NCI-H1417 (cell line): ENCODE measurements at places on chromosomes 7 and 10.
A peak's percentile ranks its signal among the peaks of the same experiment; 100 is the strongest.

- no peak for DNase-seq
Observed at GRCh38 chr7:1679966-1680730, 10.1 kb downstream of the ELFN1 start.

DNA sequence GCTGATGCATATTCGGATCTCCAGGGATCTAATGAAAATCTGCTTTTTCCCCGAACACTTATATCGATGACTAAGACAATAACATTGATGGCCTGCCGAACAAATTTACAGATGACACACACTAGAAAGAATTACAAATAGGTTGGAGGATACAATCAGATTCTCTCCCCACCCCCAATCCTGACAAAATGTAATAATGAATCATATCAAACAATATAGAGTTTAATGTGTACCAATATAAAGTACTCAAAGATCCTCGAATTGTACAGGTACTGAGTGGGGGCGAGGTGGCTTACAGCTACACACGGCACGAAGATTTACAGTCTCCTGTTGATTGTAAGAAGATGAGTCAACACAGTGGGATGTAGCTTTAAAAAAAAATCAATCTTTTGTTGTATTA, 182.7 kb upstream of the MKLN1 start:
- no peak for DNase-seq

DNA sequence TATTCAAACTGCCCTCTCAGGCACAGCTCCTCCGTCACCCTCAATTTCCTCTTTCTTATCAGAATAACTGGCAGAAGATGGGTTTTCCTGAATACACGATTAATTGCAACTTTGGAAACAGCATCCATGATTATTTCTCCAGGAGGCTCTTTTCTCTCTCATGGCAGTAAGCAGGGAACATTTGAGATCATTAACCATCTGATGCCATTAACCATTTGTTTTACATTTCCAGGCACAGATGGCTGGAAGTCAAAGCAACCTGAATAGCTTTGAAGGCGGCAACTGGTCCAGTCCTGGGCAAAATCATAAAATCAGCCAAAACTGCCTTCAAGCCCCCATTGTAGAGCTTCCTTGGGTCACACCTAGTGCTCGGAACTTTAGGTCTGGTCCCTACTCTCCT, 289.5 kb upstream of the AOAH start:
- DNase-seq: no peak

DNA sequence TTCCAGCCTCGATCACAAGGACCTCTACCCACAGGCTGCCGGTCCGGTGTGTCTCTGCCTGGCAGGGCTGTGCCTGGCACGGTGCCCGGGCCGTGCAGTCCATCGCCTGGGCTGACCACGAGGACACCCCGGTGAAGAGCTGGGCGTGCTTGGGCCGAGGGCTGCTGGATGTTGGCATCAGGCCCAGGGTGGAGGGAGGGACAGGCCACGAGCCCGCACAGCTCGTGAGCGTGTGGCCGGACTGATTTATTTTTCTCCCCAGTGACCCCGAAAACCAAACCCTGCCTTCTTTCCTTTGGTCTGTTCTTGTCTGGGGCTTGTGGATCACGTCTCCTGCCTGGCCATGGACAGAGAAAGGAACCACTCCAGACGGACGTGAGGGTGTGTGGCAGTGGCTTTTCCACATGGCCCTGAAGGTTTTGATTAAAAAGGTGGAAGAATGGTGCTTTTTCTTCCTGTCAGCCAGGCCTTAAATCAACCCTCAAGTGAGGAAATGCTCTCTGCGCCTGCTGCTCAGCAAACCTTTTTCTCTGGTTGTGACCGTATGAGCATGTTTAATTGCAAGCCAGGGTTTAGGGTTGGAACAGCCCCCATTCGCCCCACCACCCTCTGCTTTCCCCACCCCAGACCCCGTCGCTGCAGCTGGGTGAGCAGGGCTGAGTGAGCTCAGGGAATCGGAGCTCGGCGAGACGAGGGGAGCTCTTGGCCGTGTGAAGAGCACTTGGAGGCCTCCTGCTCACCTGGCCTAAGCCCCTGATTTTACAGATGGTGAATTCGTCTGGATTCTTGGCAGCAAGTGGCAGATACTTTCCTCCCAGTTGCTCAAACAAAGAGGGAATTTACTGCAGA, 130.1 kb downstream of the RGS10 start:
- DNase-seq: peak; percentile 33

GRCh38 chr7:27693794-27694193, 31.1 kb upstream of the HIBADH start:
- DNase-seq: no peak

DNA sequence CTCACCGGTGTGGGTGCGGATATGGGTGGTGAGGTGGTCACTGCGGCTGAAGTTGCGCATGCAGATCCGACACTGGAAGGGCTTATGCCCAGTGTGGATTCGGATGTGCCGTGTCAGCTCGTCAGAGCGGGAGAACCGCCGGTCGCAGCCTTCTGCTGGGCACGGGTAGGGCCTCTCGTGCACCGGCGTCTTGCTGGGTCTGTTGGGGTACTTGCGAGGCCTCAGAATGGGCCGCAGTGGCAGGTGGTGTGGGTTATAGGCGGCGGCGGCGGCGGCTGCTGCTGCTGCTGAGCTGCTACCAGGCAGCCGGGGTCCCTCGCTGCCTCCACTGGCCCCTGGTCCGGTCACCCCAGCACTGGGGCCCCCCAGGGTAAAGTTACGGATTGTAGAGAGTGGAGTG, 2.7 kb downstream of the EGR2 start:
- DNase-seq: no peak

- DNase-seq: no peak
Observed at GRCh38 chr7:157065046-157065445, 54.6 kb upstream of the MNX1 start.

DNA sequence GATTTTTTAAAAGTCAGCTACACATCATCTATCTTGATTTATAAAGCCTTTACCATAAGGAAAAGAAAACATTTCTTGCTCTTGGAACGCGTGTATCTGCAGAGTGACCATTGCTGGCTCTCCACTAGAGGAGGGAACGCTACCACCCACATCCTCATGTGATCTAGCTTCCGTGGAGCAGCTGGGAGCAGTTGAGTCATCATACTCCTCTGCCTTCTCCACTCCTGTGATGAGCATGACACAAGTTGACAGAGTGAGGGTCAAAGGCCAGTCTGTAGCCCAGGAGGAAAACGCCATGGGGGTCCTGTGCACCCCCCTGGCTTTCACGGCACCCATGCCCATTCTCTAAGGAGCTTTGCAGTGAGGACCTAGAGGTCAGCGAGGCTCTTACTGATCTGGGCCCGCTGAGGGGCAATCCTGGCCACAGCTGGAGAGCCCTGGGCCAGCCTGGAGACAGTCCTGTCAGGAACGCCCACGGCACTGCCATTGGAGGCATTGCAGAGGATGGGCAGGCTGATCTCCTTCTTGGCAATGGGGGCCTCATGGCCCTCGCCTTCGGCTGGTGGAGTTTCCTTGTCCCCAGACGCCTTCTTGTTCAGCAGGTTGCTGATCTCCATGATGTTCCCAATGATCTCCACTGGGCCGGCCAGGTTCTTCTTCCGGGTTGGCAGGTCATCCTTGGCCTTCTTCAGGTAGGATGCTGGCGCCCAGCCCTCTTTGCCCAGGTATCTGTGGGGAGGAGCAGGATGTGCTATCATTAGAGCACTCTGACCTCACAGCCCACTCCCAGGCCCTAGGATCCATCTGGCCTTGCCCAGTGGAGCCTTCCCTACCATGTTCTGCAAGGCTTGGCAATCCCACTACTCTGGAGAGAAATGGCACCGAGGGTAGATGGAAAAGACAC, 119.2 kb downstream of the NEURL1 start:
- no peak for DNase-seq

GRCh38 chr10:122128357-122128756, 139.4 kb downstream of the TACC2 start:
- DNase-seq: no peak
